ENCODE measurements at places on chromosomes 2 and 18.

DNA sequence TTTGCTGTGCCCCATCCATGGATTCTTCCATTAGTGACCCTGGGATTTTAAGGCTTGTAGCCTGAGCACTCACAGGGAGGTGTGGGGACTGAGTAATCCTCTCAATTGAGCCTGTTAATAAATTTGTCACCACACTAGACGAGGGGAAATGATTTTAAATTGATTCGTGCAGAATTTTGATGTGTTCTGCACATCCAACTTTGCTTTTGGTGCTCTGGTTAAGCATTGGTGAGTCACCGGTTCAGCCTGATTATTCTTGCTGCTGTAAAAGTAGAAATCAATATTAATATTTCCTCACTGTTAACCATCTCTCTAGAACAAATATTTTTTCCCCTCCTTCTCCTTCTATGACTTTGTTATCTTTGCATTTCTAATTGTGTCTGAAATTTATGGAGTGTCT lies 482.0 kb downstream of the TSN start:
- no peak for DNase-seq

- DNase-seq, result no peak
These were observed 105.3 kb upstream of the UGP2 start for GRCh38 chr2:63736354-63736753.

GRCh38 chr2:151973013-151973900 lies 125.6 kb downstream of the CACNB4 start:
- no peak for DNase-seq

DNA sequence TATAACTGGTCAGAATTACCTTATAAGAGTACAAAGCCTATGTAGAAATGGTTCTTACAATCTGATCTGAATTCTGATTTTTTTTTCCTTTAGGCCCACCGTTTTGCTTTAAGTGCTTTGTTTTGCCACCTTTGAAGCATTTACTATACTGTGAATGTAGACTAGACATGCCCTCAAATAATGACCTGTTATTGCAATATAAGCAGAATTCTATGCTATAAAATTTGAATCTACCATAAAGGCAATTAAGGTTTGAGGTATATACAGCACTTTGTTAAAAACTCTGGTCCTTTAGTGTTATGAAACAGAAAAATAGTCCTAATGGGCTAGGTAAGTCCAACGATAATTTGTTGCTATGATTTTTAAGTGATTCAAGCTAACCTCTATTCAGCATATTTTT lies 86.6 kb upstream of the NOSTRIN start:
- DNase-seq, result no peak

DNA sequence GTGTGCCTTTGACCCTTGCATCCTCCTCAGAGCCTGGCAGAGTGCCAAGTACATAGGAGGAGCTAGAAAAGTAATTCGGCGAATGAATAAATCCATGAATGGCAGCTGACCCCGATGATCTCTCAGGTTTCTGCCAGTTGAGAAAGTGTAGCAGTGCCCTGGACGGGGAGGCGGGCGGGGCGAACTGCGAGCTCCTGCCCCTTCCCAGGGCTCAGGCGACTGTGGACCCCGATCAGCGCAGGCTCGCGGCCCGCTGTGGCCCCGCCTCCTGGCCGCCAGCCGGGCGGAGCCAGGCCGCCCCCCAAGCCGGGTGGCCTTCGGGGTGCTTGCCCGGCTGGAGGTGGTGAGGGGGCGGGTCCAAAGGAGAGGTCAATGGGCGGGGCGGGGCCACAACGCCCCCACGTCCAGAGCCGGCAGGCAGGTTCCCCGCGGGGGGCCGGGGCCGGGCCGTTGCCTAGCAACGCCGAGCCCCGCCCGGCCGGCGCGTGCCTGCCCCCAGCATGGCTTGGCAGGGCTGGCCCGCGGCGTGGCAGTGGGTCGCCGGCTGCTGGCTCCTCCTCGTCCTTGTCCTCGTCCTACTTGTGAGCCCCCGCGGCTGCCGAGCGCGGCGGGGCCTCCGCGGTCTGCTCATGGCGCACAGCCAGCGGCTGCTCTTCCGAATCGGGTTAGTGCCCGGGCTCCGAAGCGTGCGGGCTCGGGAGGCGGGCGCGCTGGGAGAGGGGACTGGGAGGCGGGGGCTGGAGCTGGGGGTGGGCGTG lies 30.6 kb upstream of the TMBIM1 start:
- DNase-seq, result peak; percentile 26

- peak; percentile 21 for DNase-seq
These were observed 163.5 kb downstream of the UXS1 start for GRCh38 chr2:106030287-106031268.

- no peak for DNase-seq
These were observed 2.8 kb downstream of the GCFC2 start for GRCh38 chr2:75707901-75708300.

DNA sequence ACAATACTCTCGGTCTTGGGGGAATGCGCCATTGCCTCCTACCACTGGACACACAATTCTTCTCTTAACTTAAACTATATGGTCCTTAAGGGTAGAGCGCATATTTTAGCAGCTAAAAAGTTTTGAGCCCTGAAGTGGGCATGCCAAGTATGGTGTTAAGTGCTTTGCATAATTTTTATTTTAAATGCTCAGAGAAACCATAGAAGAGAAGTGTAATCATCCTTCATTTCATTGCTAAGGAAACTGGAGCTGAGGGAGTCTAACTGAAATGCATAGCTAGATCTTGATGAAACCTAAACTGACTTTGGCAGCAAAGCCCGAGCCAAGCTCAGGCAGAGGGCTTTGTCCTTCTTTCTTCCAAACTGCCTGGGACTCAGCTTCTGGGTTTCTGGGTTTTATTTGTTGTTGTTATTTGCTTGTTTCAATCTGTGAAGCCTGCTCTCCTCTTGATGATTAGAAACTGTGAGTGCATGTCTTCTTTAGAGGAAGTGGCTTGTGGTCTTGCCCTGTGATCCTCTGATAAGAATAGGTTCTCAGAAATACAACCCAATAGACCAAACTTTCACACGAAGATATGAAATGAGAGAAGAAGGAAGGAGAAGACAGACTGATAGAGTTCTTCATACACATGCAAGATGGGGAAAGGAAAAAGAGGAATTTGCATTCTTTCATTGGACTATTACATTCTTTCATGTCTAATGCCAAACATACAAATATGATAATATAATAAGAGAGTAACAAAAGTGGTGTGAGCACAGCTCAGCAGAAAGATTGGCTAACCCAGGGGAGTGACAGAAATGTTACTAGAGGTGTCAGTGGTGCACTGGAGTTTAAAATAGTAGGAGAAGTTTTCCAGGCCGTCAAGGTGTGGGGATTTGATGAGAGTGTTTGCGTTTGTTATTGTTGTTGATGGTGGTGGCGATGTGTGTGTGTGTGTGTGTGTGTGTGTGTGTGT lies 7.5 kb upstream of the RNF144A start:
- DNase-seq, result no peak

GRCh38 chr2:66571918-66572317 lies 137.0 kb downstream of the MEIS1 start:
- no peak for DNase-seq

DNA sequence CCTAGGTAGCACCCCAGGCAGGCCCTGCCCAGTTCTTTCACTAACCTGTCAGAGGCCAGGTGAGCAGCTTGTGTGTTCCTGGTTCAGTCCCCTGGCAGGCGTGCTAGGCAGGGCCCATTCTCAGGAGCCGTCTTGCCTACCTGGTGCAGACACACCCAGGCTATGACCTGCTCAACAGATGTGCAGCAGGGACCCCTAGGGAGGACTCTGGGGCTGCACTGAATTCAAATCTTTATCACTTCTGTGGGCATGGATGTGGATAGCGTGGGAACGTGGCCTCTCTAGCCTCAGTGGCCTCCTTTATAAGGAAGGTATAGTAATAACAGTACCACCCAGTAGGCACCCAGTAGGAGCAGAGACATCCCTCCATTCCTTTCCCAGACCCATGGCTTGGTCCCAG lies 48.4 kb downstream of the PLEKHB2 start:
- no peak for DNase-seq

GRCh38 chr2:140759426-140760156 lies 1371.2 kb downstream of the LRP1B start:
- no peak for DNase-seq

DNA sequence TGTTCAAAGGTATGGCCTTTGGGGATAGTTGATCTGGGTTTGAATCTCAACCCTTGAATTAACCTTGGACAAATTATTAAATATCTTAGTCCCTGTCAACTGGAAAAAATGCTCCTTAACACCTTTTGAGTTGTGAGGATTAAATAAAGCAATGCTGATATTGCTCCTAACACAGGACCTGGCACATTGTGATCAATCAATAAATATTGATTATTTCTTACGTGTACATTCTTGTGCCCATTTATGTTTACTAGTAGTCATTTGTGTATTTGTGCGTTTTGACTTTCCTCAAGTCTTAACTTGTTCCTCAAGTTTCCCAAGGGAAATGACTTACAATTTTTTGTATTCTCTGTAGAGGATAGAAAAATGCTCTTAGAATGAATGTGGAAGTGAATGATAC lies 19.6 kb upstream of the FIGN start:
- DNase-seq, result no peak

DNA sequence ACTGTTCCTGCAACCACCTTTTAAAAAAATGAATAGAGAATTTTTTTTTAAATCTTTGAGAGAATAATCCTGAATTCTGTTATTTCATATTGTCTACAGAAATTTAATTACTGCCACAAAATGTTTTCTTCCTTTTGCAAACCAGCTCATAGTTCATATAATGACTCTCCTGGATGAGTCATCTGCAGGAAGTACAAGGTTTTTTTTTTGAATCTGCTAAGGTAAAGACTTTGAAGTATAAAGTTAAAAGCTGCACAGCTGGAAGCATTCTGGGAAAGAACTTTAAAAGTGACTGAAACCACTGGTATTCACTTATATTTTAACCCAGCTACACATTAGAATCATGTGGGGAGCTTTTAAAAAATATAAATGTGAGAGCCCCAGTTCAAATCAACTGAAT lies 25.4 kb downstream of the SESTD1 start:
- no peak for DNase-seq

- no peak for DNase-seq
These were observed 178.6 kb upstream of the VWC2L start for GRCh38 chr2:214232271-214232670.

Measured in stimulated activated CD4-positive, alpha-beta T cell treated with anti-CD3 and anti-CD28 coated beads, TNF-alpha, amount 100 ng/mL, for 48 hours (primary cell).